Hematopoietic multipotent progenitor cell treated with erythropoietin and hydrocortisone succinate and interleukin-3 and kit ligand, for 17 days (in vitro differentiated cells): ENCODE measurements at places on chromosomes 5 and 9.

DNA sequence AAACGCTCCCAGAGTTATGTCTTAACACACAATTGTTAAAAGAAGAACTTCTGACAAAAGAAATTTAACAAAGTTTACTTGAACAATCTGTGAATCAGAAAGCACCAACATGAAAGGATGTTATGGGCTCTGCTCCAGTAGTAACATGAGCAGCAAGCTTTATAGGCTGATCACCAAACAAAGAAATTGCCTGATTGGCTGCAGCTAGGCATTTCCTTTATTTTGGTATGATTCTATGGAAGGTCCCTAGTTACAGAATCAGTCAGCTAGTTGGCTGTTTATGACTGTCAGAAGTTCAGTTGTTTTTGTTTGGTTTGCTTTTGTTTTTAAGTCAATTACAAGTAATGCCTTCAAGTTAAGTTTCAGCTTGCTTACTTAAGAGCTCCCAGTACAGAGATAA is 102.4 kb upstream of the SMC2 start:
- DNase-seq: no peak

DNA sequence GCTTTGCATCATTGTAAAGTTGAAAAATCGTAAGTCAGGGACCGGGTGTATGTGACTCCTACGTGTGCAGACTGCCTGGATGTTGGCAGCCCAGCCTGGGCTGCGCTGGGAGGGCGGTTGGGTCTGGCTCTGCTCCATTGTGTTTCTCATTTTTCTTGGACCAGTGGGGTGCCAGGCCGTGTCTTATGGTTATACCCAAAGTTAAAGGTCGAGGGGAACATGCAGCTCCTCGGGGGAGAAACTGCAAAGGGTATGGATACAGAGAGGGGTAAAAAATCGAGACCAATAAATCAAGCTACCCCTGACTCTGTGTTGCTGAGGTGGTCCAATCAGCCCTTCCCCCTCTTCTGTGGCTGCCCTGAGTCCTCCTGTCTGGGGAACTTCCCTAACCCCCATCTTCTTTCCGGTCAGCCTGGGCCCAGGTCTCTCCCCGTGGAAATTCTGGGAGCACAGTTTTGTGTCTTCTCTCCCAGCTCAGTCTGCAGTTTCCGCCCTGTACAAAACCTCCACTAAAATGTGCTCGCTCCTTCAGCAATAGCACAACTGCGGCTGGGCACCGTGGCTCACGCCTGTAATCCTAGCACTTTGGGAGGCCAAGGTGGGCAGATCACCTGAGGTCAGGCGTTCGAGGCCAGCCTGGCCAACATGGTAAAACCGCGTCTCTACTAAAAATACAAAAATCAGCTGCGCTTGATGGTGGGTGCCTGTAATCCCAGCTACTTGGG is 34.1 kb upstream of the UNC5A start:
- no peak for DNase-seq

- DNase-seq: peak; percentile 68
Measured at GRCh38 chr5:119327018-119327417, 28.8 kb upstream of the TNFAIP8 start.

GRCh38 chr5:66538126-66538525 is 58.1 kb upstream of the MAST4 start:
- no peak for DNase-seq

GRCh38 chr9:72579190-72579589 is 57.8 kb downstream of the TMC1 start:
- DNase-seq: peak; percentile 41

GRCh38 chr5:172878933-172879752 is 45.1 kb downstream of the ERGIC1 start:
- no peak for DNase-seq

DNA sequence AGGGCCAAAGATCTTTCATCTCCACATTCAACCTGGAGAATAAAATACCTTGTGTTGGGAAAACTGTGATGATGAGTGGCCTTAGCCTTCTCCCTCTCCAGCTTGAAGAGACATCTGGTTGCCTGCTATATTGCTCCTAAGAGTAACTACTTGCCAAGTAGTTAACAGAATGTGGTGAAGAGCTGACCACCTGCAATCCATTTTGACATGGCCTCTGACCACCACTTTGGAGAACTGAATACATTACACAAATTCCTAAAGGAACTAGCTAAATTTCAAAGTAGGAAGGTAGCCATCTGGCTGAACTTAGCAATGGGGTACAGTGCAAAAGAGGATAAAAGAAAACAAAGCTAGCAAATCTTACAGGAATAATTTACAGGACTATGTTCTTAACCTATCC is 7.2 kb downstream of the TBCA start:
- DNase-seq: no peak

- DNase-seq: no peak
Measured at GRCh38 chr5:176737746-176738636, 72.4 kb upstream of the UNC5A start.

DNA sequence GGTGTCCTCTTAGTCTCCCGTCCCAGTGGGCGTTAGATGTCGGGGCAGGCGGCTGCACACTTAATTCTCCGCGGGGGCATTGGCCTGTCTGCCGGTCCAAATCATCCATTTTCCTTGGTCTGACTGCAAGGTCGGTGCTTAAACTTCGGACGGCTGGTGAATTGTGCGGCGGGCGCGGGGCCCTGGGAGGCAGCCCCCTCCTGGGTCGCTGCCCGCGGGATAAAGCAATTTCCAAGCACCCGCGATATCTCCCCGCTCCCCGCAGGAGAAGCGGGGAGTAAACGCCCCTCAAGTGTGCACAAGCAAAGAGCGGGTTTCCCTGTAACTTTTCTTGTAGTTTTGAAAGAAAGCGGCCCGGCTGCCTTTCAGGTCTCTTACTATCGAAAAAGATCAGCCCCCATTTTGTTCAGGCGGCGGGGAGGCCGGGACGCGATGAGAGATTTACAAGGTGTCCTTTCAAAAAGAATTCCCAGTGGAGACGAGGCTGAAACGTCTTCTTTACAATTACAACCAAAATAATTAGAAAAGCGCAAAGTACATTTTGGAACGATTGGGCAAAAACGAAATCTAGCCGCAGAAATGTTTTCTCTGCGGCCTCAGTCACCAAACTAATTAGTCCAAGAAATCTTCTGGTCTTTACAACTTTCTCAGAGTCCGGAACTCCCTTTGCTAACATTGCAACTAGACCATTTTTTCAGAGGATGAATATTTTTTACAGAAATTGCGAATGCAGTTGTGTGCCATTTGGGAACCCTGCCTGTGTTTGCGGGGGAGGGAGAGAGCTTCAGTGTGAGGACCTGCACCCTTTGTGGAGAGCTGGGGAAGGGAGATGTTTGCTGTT is 1.8 kb downstream of the IRX1 start:
- no peak for DNase-seq

DNA sequence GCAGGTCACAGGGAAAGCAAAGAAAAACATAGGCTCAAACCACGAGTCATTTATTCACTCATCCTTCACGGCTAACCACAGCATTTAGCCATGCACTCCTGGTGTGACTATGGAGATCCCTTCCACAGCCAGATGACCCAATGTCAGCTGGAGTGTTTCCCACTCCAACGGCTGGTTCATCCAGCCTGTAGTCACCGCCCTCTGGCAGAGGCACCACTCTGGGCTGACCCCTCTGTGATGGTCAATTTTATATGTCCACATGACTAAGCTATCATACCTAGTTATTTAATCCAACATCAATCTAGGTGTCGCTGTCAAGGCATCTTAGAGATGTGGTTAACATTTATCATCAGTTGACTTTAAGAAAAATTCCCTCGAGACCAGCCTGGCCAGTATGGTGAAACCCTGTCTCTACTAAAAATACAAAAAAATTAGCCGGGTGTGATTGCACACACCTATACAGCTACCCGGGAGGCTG is 9.5 kb upstream of the PHF19 start:
- DNase-seq: no peak

DNA sequence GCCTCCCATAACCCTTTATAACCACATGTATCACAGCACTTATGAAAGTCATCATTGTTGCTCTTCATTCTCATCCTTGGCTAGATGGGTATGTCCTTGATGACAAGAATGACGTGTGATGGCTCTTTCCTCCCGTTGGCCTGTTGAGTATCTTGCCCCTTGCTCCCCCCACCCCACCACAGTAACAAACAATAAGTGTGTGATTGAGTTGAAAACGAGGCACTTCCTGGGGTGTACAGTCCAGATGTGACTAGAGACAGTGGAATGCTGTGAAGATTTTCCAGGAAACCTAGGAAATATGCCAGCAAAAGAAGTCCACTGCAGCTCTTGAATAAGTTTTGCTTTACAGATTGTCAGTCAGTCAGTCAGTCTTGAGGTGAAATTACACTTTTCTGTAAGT is 262.5 kb downstream of the ELAVL2 start:
- DNase-seq: no peak

DNA sequence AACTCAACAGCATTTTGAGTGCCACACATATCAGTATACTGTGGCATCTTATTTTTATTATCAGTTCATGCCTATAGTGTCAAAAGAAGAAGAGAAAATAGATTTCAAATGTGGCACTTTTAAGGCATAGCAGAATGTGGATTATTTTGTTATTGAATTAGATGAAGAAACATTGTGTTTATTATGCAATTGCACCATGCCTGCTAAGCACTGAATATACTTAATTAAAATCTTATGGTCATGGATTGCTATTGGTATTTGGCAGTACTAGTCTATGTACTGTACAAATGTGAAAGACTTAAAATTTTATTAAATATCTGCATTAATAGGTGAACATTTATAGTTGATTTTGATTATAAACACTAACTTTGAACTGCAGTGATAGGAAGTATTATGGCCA is 128.8 kb downstream of the FER start:
- no peak for DNase-seq

GRCh38 chr5:117792476-117792875 is 1195.9 kb downstream of the DTWD2 start:
- no peak for DNase-seq

GRCh38 chr9:88041447-88041846 is 67.1 kb upstream of the CDK20 start:
- no peak for DNase-seq

DNA sequence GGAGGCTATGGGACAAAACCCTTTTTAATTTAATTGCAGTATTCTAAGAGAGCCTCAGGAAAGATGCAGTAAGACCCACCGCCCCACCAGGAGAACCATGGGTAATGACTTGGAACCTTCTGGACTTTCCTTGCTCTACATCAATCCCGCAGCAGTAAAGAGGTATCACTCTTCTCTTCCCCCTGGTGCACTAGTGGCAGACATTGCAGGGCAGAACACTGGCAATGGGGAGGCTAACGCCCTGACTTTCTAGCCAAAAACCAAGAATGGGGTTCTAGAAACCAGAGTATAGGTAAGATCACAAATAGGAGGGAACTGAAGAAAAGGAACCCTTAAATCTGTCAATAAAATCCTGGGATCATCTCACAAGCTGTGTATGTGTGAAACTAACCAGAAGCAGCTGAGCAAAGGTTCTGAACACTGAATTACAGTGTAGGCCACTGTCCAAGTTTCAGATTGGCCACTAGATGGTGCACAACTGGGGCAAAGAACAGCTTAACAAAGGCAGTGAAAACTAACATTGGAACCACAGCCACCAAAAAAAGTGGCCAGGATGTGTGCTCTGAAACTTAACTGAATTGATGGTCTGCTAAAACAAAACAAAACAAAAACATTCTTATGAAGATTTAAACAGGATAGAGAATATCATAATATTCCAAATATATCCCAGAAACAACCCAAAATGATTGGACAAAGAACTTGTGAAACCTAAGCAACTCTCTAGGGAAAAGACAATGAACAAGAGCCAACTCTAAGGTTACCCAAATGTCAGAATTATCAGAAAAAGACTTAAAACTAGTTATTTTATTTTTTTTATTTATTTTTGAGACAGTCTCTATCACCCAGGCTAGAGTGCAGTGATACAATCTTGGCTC is 6.6 kb upstream of the FAM151B start:
- DNase-seq: peak; percentile 18
